ENCODE measurements at places on chromosomes 6 and 20. TPM values are rescaled to one million over a fixed set of nuclear protein-coding genes. Genes with fewer than 3 reads are reported as not detected.
A peak's percentile ranks its signal among the peaks of the same experiment; 100 is the strongest.

TENT5A gene
- total RNA-seq = 0.72 TPM

DLK2 gene
- total RNA-seq = 0.52 TPM

BPIFB1 gene
- not detected for total RNA-seq

ZMYND8 gene
- 33.0 TPM for total RNA-seq

VIP gene
- not detected for total RNA-seq

PTCRA gene
- total RNA-seq = not detected

OTOR gene
- not detected for total RNA-seq

SIRPG gene
- total RNA-seq = 36.3 TPM

TBXT gene
- not detected for total RNA-seq

ALDH5A1 gene
- 16.8 TPM for total RNA-seq

C2 gene
- total RNA-seq = 1.6 TPM

GRCh38 chr6:168671028-168671862, 230.3 kb downstream of the SMOC2 start:
- H3K4me1 ChIP-seq = no peaks in the 10 kb centered on the region
- no peak overlapping the region for H3K27ac ChIP-seq
- no peaks in the 10 kb centered on the region for H3K36me3 ChIP-seq

GRCh38 chr6:13156381-13156780, 172.0 kb downstream of the TBC1D7 start:
- no peak for DNase-seq
- H3K27ac ChIP-seq = no peak overlapping the region
- no peaks in the 10 kb centered on the region for H3K4me1 ChIP-seq
- H3K36me3 ChIP-seq = no peaks in the 10 kb centered on the region
- H3K4me3 ChIP-seq = no peak overlapping the region

DNA sequence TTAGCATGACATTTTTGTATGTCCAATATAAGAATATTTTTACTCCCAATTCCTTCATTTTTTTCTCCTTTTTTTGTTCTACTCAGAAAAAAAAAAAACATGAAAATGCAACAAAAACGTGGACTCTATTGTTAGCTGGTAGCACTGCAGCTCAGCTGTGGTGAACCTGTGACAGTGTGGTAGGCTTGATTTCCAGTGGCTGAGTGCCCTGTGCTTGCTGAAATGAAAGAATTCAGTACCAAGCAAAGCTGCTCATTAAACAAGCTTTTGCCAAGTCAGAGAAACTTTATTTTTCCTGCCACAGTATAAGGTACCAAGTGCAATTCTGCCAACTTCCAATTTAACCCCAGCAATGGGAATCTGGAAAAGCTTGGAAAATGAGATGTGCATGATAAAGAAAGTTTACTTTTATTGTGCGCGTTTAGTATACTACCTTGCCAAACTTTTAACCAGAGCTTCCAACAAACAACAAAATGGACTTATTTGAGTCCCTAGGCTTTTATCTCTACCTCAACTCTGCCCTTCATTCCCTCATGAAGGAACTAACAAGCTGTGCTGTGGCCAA, 215.2 kb downstream of the SLC35F1 start:
- peaks cover 10% of the 10 kb centered on the region for H3K27me3 ChIP-seq
- H3K36me3 ChIP-seq = no peaks in the 10 kb centered on the region
- no peak overlapping the region for H3K27ac ChIP-seq
- H3K4me3 ChIP-seq = no peak overlapping the region
- peaks cover 12% of the 10 kb centered on the region for H3K4me1 ChIP-seq

- H3K27me3 ChIP-seq = no peaks in the 10 kb centered on the region
- peak overlapping the region; percentile 93 for H3K4me3 ChIP-seq
- H3K27ac ChIP-seq = peak overlapping the region; percentile 93
- H3K36me3 ChIP-seq = peaks cover 36% of the 10 kb centered on the region
Observed at GRCh38 chr6:31734821-31735406, 1.4 kb downstream of the CLIC1 start.

- peak; percentile 81 for DNase-seq
- H3K27ac ChIP-seq = peak overlapping the region; percentile 98
- peaks cover 28% of the 10 kb centered on the region for H3K36me3 ChIP-seq
- no peaks in the 10 kb centered on the region for H3K27me3 ChIP-seq
- peak overlapping the region; percentile 94 for H3K4me3 ChIP-seq
- peaks cover 46% of the 10 kb centered on the region for H3K4me1 ChIP-seq
Observed at GRCh38 chr20:58892141-58892931, 39.8 kb downstream of the GNAS start.

GRCh38 chr6:34239893-34240292, 3.2 kb downstream of the HMGA1 start:
- no peak for DNase-seq
- peak overlapping the region; percentile 97 for H3K27ac ChIP-seq
- peaks cover 69% of the 10 kb centered on the region for H3K4me1 ChIP-seq
- H3K36me3 ChIP-seq = peaks cover 55% of the 10 kb centered on the region
- peak overlapping the region; percentile 91 for H3K4me3 ChIP-seq

DNA sequence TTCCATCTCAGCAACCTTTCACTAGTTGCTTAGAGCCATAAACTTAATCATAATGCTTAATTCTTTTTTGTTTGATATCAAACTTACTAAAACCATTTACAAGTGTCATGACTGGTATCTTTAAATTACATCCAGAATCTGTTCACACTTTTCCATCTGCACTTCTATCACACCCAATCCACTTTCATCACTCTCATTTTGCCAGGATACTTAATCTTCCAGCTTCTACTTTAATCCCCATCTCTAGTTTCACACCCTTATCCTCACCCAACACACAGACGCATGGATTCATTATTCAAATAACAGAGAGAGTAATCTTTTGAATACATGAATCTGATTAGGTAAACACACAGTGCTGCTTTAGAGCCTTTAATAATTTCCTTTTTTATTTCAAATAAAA, 828.4 kb downstream of the HACE1 start:
- no peak overlapping the region for H3K4me3 ChIP-seq
- H3K27me3 ChIP-seq = no peaks in the 10 kb centered on the region
- H3K4me1 ChIP-seq = no peaks in the 10 kb centered on the region
- no peak overlapping the region for H3K27ac ChIP-seq
- no peaks in the 10 kb centered on the region for H3K36me3 ChIP-seq

DNA sequence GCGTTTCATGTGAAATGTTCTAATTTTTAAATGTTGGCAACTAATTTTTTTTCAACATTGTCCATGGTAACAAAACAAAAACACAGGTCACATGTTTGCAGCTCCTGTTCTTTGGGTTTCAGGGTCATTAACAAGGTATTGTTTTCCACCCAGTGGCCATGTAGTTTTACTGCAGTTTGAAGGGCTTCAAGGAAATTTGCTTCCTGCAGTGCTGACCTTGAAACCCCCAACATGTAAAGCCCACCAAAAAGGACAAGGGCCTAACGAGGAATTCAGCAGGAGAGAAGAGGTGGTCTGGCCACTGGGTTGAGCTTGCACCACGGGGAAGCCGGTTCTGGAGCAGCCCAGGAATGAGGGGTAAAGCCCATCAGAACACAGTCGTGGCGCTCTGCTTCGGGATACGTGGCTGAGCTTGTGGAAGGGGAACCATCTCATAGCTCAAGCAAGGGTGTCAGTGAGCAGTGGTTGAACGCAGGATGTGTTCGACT, 13.9 kb upstream of the KLHL31 start:
- DNase-seq = no peak
- no peaks in the 10 kb centered on the region for H3K27me3 ChIP-seq
- H3K4me1 ChIP-seq = no peaks in the 10 kb centered on the region
- H3K4me3 ChIP-seq = no peak overlapping the region
- no peak overlapping the region for H3K27ac ChIP-seq

GRCh38 chr6:145887969-145888368, 73.4 kb upstream of the FBXO30 start:
- H3K27me3 ChIP-seq = no peaks in the 10 kb centered on the region
- no peak overlapping the region for H3K4me3 ChIP-seq
- peak; percentile 44 for DNase-seq
- H3K36me3 ChIP-seq = peaks cover 20% of the 10 kb centered on the region
- no peak overlapping the region for H3K27ac ChIP-seq
- no peaks in the 10 kb centered on the region for H3K4me1 ChIP-seq

- no peak overlapping the region for H3K27ac ChIP-seq
- H3K27me3 ChIP-seq = peaks cover 8% of the 10 kb centered on the region
- DNase-seq = no peak
- H3K4me1 ChIP-seq = peaks cover 26% of the 10 kb centered on the region
Observed at GRCh38 chr6:154361476-154361875, 4.9 kb upstream of the IPCEF1 start.

DNA sequence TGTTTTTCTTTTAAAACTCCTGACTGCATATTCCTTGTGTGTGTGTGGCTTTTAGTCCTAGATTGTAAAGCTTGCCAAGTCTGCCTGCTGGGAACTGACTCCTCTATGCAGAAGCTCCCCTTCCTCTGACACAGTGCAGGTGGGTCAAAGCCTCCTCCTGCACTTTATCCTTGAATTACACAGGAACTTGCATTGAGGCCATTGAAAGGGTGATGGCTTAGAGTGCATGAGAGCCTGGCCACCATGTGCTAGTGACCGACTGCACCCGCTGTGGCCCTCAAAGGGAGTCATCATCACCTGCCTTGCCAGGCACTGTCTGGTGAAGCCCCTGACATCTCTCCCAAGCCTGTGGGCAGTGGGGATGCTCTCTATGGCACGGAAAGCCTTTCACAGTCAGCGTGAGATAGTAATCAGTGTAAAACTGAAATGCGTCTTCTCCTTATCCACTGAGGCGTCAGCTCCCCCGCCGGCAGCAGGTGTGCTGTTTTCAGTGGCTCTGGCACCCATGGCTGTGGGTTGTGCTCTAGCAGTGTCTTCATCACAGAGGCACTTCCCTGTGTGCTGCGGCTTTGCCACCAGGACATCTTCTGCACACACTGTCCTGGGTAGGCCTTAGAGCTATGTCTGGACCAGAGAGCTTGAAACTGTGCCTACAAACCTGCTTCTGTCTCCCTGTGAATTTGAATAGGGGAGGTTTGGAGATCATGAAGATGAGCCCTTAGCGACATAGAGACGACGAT, 87.9 kb downstream of the THBS2 start:
- no peaks in the 10 kb centered on the region for H3K4me1 ChIP-seq
- no peak for DNase-seq
- no peak overlapping the region for H3K27ac ChIP-seq
- H3K27me3 ChIP-seq = no peaks in the 10 kb centered on the region

GRCh38 chr6:43454290-43454695, 1.1 kb downstream of the DLK2 start:
- H3K27me3 ChIP-seq = peaks cover 4% of the 10 kb centered on the region
- H3K4me3 ChIP-seq = peak overlapping the region; percentile 74
- peak; percentile 75 for DNase-seq

DNA sequence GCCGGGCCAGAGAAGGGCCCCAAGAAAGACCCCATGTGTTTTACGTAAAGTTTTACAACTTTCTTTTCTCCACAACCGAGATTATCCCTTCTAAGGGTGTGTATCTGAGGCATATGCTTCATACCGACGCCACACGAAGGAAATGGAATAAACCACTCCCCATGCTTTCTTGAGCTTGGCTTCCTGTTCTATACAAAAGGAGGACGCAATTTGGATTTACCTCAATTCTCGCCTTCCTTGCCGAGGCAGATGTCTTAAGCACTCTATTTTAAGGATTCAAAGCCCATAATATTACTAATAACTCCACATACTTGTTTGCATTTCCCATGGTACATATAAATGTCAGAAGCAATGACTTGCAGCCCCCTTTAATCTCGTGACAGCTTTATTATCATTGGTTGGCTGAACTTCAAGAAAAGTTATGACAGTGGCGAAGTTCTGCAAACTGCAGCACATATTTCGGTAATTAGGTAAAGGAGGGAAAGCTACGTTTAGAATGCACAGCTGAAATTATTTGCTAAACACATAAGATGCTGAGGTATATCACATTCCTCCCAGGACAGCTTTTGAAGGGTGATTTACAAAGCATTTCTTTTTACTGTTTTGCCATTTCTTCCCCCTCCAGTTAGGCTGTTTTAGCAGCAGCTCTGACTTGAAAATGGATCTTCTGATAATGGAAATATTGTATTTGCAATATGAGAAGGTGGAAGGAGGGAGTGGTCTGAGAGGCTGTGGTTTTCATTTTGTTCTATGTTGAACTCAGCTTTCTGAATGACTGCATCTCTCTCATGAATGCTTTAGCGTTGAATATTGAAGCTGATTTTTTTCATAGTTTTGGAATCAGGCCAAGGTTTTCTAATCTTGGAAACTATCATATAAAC, 330.5 kb downstream of the EPHA7 start:
- H3K36me3 ChIP-seq = no peaks in the 10 kb centered on the region
- H3K4me3 ChIP-seq = no peak overlapping the region
- H3K27me3 ChIP-seq = no peaks in the 10 kb centered on the region
- H3K4me1 ChIP-seq = no peaks in the 10 kb centered on the region

DNA sequence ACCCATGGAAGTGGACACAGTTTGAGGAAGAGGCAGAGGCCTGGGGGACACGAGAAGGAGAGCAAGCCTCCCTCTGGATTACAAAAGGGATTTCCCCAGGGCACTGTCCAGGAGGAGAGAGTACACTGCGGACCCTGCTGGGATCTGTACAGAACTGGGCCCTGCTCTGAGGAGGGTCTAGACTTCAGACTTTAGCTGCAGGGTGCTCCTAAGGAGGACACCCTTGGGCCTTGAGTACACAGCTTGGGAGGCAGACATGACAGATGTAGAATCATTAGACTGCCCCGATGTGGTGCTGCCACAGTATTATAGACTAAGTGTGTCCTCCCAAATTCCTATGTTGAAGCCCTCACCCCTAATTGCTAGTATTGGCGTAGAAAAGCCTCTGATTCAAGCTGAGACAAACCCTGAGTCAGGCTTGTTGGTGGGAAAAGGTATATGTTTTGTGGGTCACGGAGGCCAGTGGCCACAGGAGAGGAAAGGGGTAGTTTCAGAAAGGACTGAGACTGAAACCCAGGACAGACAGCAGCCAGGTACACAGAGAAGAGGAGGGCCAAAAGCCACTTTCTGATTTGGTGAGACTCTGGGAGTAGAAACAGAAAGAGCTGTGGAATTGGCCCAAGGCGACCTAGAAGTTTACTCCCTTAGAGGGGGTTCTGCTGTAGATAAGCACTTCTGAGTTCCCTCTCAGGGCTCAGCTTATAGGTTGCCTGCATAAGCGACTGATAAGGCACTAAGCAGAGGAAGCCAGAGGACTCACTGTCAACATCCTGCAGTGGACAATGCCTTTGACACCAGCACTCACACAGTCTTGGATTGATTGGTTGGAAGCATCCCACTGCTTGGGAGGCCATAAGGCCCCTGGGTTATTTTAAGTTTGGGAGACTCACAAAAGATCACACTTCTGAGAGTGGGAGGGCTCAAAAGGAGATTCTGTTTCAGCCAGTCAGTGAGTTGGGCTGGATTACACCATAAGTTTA, 16.5 kb upstream of the SH3BGRL2 start:
- H3K27ac ChIP-seq = no peak overlapping the region
- no peak overlapping the region for H3K4me3 ChIP-seq
- H3K36me3 ChIP-seq = no peaks in the 10 kb centered on the region
- H3K27me3 ChIP-seq = no peaks in the 10 kb centered on the region
- no peak for DNase-seq

DNA sequence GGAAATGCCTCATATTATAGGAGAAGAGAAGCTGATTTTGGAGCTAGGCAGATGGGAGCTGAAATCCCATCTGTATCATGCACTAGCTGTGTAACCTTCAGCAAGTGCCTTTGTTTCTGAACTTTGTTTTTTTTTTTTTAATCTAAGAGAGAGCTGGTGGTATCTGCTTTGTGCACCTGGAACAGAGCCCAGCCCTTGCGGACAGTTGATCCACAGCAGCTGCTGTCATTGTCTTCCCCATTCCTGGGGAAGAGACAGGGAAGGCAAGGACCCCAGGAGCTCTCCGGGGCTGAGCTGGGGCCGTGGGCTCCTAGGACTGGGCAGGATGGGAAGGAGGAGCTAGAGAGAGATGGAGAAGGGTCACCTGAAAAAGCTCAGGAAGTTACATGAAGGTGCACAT, 92.1 kb downstream of the SYNJ2 start:
- no peak overlapping the region for H3K27ac ChIP-seq
- H3K4me3 ChIP-seq = no peak overlapping the region
- no peak for DNase-seq
- peaks cover 20% of the 10 kb centered on the region for H3K4me1 ChIP-seq
- peaks cover 37% of the 10 kb centered on the region for H3K36me3 ChIP-seq
- no peaks in the 10 kb centered on the region for H3K27me3 ChIP-seq

GRCh38 chr6:160735523-160735922, 33.5 kb downstream of the PLG start:
- no peaks in the 10 kb centered on the region for H3K4me1 ChIP-seq
- H3K4me3 ChIP-seq = no peak overlapping the region
- H3K27ac ChIP-seq = no peak overlapping the region
- H3K27me3 ChIP-seq = peaks cover 13% of the 10 kb centered on the region
